Activated CD8-positive, alpha-beta T cell treated with anti-CD3 and anti-CD28 coated beads, Interleukin-2, amount 10 ng/mL, durations not matched to agents 7 days and 5 days (primary cell): ENCODE measurements at places on chromosomes 2 and 18.

GRCh38 chr2:194842871-194843270, 814.2 kb upstream of the SLC39A10 start:
- DNase-seq: no peak

DNA sequence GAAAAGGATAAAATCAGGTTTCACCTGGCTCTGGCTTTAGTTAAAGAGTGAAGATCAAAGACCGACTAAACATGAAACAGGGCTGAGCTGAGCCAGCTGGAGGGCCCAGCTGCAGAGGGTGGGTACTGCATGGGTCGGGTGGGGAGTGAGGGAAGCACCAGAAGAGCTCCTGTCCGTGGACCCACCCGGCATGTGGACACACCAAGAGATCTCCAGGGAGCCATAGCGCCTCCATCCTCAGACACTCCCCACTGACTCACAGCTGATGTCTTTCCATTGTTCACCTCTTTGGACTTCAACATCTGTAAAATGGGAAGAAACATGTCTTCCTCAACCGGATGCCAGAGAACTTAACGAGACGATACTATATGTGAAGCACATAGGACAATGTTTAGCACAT, 178.3 kb upstream of the KLHL29 start:
- no peak for DNase-seq

GRCh38 chr2:128522829-128523228, 204.2 kb upstream of the HS6ST1 start:
- no peak for DNase-seq

DNA sequence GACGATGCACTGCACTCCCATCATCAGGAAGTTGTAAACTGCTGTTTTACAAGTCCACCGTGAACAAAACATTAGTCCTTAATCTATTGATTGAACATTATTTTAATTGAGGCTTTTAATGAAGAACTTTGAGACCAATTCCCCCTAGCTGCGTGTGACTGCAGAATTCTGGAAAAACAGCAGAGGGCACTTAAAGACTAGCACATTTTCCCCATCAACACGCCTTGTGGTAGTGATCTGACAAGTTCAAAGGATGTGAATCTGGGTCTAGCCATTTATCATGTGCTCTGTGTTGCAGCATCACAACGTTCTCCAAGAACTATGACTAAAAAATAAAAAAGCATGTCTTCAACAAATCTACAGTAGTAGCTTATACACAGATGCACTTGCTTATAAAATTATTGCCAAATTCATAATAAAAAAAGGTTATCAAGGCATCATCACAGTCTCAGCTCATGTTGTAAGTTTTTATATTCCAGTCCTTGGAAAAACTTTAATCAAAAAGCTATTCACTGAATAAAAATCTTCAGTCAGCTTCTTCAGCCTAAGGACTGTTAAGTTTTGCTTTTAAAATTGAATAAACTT, 35.8 kb downstream of the SKOR2 start:
- DNase-seq: peak; percentile 35

DNA sequence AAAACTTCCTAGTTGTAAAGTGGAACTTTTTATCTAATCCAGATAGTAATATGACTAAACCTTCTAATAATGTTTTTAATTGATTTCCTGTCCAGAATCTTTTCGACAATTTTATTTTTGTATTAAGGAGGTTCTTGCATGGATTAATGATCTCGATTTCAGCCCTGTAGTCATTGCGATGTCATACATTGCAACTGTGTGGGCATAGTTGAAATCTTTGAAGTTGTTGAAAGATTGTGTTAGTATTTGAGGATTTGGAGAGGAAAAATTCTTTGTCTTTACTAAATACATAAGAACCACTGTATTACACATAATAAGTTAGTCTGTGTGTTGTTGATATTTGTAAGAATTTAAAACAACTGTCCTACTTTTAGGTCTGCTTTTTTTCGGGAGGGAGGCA, 31.1 kb downstream of the ACSL3 start:
- DNase-seq: no peak

- no peak for DNase-seq
Measured at GRCh38 chr2:165563468-165564225, 94.1 kb downstream of the CSRNP3 start.

- DNase-seq: no peak
Measured at GRCh38 chr18:35553300-35553699, 28.2 kb upstream of the GALNT1 start.

- no peak for DNase-seq
Measured at GRCh38 chr18:63449426-63449825, 27.1 kb upstream of the VPS4B start.

- no peak for DNase-seq
Measured at GRCh38 chr2:122081751-122082150, 326.3 kb downstream of the TSN start.

GRCh38 chr2:219758907-219759680, 131.7 kb downstream of the SLC4A3 start:
- no peak for DNase-seq

GRCh38 chr2:79219383-79219988, 59.9 kb upstream of the REG3A start:
- peak; percentile 45 for DNase-seq

DNA sequence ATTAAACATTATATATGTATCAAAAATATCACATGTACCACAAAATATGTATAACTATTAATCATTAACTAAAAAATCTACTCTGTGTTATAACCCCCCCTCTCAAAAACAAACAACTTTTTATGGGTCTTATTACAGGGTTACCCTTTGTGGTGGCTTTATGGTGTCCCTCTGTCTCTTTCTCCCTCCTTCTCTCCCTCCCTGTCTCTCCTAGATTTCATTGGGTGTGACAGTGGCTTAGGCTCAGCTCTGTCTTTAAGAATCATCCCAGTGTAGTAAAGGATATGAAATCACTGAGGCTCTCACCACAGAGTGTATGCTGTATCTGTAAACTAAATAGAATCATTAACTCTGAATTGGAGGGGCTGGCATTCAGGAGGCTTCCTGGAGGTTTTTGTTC, 93.7 kb downstream of the TDRD15 start:
- no peak for DNase-seq

- peak; percentile 24 for DNase-seq
Measured at GRCh38 chr2:39620067-39620466, 45.6 kb upstream of the TMEM178A start.

DNA sequence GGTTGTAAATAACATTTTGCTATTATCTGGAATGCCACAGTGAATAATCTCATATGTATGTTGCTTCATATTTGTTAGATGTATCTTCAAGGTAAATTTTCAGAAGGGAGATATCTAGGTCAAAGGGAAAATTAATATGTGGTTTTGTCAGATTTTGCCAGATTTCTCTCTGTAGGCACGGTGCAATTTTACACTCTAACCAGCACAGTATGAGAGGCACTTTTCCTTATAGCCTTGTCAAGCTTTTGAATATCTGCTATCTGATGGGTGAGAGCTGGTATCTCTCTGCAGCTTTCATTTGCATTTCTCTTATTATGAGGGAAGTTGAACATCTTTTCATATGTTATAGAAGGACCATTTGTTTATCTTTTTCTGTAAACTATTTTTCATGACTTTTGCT, 175.7 kb upstream of the PGAP1 start:
- no peak for DNase-seq

- no peak for DNase-seq
Measured at GRCh38 chr18:2981212-2981728, 31.7 kb downstream of the LPIN2 start.

- DNase-seq: peak; percentile 15
Measured at GRCh38 chr18:46630991-46631390, 26.0 kb downstream of the LOXHD1 start.

GRCh38 chr2:7430869-7431641, 513.8 kb downstream of the RNF144A start:
- peak; percentile 80 for DNase-seq

- no peak for DNase-seq
Measured at GRCh38 chr2:172792711-172793110, 57.1 kb downstream of the RAPGEF4 start.

GRCh38 chr2:178523596-178524134, 43.4 kb downstream of the PLEKHA3 start:
- no peak for DNase-seq

GRCh38 chr2:29267720-29268119, 152.5 kb downstream of the CLIP4 start:
- no peak for DNase-seq

DNA sequence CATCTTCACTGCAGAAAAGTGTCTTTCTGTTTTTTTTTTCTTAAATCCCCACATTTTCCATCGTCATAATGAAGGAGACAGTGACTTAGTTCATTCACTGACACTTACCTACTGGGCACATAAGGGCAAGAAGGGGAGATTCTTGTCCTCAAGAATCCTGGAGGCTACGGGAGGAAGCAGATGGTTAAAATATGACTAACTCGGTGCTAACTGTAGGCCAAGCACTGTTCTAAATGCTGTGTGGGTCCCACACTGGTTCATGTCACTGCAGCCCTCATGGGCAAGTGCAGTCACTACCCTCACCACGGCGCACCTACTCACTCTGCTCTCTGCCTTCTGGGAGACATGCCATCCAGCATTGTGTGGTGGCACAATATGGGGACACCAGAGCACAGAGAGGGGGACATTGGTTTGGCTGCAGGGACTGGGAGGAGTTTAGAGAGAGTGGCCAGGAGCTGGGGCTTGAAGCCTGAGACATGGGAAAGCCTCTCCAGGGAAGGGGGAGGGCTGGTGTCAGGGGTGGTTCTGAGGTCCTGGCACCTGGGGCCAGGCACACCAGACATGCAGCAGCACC, 305.2 kb downstream of the MYCN start:
- DNase-seq: no peak

GRCh38 chr18:44602380-44602779, 78.3 kb upstream of the SETBP1 start:
- DNase-seq: no peak

- no peak for DNase-seq
Measured at GRCh38 chr2:149763358-149763757, 175.8 kb upstream of the MMADHC start.

DNA sequence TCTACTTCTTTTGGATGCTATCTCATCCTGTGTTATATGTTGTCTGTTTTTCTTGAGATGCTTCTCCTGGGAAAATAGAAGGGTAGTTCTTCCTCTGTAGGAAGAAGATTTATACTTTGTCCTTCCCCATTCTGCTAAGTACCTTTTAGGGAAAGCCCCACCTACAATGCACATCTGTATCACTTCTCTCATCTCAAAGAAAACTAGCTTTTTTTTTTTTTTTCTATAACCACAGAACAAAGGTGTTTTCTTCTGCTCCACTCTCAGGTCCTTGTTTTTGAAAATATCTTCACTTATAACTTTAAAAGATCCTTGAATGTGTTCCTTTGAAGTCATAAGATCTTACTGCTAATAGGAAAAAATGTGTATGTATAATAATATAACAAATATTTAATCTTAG, 30.8 kb downstream of the CCDC150 start:
- no peak for DNase-seq

DNA sequence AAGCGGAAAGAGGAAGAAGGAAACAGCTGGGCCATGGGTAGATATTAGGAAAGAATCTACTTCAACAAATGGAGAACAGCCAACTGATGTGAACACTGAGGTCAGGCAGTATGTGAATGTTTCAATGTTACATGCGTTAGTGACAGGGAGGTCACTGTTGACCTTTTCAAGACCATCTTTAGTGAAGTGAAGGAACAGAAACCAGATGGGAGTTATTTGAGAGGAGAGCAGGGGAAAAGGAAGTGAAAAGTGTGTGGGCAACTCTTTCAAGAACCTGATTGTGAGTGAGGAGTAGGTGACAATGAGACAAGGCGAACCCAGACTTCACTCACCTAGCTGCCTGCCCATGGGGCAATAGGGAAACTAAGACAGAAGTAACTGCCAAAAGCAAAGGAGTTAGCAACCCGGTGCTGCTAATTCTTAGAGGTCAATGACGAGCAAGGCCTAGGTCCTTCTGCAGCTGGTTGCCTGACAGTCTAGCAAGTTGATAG, 67.0 kb downstream of the SP3 start:
- DNase-seq: no peak

- no peak for DNase-seq
Measured at GRCh38 chr18:11245879-11246278, 96.5 kb upstream of the PIEZO2 start.
